ENCODE measurements at places on chromosomes 6 and 20.

DNA sequence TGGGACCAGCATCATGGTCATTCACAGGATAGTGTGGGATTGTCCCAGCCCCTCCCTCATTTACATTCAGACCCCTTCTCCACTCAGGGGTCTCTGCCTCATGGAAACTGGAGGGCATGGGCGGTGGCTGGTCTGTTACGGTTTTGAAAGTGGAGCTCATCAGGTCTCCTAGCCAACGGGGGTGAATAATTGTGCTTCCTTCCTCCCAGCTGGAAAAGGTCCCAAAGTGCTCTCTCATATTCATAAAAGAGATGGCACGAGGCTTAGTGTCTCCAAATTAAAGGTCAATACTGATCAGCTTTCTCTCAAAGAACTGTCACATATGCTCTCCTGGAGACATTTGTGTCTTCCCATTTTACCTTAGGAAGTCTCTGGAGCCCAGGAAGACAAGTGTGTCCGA lies 19.9 kb downstream of the JARID2 start:
- no peak for DNase-seq

GRCh38 chr6:33276581-33276863 lies 401 bp upstream of the B3GALT4 start:
- no peak for DNase-seq

DNA sequence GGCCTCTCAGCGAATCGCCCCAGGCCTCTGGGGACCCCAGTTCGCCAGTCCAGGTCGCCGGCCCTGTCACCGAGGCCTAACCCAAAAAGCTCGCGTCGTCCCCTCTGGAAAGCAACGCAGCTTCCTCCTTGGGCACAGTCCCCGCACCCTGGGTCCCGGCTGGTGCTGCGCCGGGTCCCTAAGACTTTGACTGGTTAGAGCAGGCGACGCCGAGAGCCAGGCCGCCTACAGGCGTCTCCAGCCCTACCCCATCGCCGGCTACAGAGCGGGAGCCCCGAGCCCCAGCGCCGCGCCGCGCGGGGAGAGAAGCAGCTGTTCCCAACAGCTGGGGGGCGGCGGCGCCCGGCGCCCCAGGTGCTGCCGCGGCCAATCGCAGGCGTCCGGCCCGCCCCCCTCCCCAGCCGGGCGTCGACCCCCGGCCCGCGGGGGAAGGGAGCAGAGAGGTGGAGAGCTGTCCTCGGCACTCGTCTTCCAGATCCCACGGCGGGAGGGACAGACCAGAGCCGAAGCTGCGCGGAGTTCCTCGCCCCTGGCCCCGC lies 540 bp upstream of the RBM24 start:
- DNase-seq = no peak

DNA sequence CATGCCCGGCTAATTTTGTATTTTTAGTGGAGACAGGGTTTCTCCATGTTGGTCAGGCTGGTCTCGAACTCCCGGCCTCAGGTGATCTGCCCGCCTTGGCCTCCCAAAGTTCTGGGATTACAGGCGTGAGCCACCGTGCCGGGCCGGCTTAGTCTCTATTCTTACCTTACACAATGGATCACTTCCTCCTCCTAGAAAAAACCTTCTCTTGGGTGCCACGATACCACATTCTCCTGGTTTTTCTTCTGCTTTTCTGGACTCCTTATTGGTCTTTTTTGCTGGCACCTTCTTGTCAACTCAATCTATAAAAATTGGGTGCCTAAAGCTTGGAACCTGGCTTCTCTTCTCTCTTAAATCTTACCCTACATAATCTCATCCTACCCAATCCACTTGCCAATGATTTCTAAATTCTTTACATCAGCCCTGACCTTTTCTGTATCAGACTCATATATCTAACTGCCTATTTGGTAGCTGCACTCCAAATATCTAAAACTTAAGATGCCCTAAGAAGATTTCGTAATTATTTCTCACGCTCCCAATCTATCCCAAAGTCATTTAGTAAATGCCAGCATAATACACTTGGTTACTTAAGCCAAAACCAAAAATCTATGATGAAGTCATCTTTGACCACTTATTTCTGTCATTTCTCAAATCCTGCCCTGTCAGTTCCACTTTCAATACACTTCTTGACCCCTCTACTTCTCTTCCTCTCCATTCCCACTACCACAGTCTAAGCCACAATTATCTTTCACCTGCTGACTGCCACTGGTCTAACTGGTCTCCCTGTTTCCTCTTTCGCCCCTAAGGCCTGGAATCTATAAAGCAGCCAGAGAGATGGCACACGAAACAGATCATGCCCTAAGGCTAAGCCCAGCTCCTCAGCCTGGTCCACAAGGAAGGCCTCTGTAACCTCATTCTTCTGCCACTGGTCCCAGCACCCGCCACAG lies 43.2 kb downstream of the ELMO2 start:
- DNase-seq = no peak
